Activated CD8-positive, alpha-beta memory T cell treated with anti-CD3 and anti-CD28 coated beads, Interleukin-2, amount 10 ng/mL, durations not matched to agents 7 days and 5 days (primary cell): ENCODE measurements at places on chromosomes 3 and 15. TPM values are rescaled to one million over a fixed set of nuclear protein-coding genes. Genes with fewer than 3 reads are reported as not detected.

ZMYND10 gene
- 2.9 TPM for total RNA-seq

GPR62 gene
- total RNA-seq: not detected

- H3K4me1 ChIP-seq: peaks cover 2% of the 10 kb centered on the region
- no peak for DNase-seq
- H3K27me3 ChIP-seq: no peaks in the 10 kb centered on the region
- H3K4me3 ChIP-seq: no peak overlapping the region
- peaks cover 52% of the 10 kb centered on the region for H3K36me3 ChIP-seq
Observed at GRCh38 chr3:13388816-13389215, 31.3 kb downstream of the NUP210 start.

DNA sequence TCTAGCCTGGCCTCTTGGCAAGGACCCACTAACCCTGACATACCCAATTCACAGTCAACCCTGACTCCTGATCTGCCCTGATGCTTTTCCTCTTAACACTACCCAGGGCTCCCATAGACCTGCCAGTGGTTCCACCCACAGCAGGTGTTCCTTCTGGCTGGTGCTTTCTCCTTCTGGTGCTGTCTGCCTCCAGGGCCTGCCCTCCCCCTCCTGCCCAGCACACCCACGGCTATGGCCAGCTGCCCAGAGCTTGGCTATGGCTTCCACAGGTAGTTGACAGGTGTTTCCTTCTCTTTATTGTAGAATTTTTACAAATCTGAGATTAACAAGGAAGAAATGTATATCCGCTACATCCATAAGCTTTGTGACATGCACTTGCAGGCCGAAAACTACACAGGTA is 46.5 kb upstream of the MANF start:
- H3K4me3 ChIP-seq: no peak overlapping the region
- DNase-seq: peak; percentile 23
- no peaks in the 10 kb centered on the region for H3K4me1 ChIP-seq
- H3K36me3 ChIP-seq: no peaks in the 10 kb centered on the region

- H3K36me3 ChIP-seq: peaks cover 2% of the 10 kb centered on the region
- H3K4me3 ChIP-seq: no peak overlapping the region
- H3K27me3 ChIP-seq: no peaks in the 10 kb centered on the region
- H3K4me1 ChIP-seq: peaks cover 21% of the 10 kb centered on the region
- DNase-seq: no peak
- H3K27ac ChIP-seq: no peak overlapping the region
Observed at GRCh38 chr3:57985176-57985983, 22.8 kb upstream of the FLNB start.
